ENCODE measurements at places on chromosomes 5 and 9.

- no peak for DNase-seq
These were observed 2.8 kb downstream of the MYO10 start for GRCh38 chr5:16933337-16933736.

GRCh38 chr9:68437785-68438184 lies 81.4 kb downstream of the PGM5 start:
- DNase-seq = no peak

GRCh38 chr9:95167998-95168397 lies 149.5 kb downstream of the FANCC start:
- DNase-seq = peak; percentile 45

GRCh38 chr5:93297116-93297515 lies 283.9 kb downstream of the NR2F1-AS1 start:
- DNase-seq = no peak

DNA sequence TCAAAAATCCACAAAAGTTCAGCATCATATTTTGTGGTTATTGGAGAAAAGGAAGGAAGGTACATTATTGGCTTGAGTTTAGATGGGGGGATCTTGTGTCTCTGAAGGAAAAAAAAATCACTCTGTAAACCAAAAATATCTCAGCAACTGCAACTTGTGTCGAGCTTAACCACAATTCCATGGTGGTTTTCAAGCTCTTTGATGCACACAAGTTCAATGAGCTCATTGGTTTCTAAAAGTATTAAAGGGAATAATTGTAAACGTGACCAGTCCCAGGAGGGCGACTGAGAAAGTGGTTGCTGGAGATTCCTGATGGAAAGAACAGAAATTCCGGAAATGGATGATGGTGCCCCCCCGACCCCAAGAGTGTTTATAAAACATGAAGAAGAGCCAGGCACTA lies 173.8 kb downstream of the PSAT1 start:
- DNase-seq = no peak

DNA sequence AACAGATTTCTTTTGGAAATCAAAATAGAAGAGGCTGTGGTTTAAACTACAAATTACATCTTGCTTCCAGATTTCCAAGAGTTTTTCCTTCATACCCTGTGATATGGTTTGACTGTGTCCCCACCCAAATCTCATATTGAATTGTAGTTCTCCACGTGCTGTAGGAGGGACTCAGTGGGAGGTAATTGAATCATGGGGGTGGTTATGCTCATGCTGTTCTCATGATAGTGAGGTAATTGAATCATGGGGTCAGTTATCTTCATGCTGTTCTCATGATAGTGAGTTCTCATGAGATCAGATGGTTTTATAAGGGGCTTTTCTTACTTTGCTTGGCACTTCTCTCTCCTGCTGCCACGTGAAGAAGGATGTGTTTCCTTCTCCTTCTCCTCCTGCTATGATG lies 687.0 kb upstream of the ZNF608 start:
- DNase-seq = no peak

DNA sequence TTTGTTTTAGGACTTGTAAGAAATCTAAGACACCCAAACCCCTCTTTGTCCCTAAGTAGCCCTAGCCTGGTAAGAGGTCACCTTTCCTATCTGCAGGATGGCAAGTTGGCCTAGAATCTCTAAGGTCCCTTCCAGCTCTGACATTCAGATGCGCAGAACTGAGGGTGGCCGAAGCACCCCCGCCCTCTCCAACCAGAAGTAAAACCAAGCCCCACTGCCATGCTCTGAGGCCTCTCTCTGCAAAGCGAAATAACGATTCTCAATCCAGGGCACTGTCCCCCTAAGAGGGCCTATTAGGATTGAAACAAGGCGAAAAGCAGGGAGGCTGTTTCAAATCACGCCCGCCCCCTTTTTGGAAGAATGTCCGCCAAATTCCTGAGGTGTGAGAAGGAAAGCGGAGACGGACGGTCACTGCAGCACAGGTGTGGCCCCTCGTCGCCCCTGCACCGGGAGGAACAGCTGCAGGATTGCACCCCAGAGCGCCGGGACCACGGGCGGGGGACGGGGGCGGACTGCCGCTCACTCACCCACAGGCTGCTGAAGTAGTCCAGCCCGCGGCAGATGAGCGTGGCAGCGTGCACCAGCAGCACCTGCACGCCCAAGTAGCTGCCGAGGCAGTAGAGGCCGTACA lies 824 bp downstream of the TMEM245 start:
- DNase-seq = no peak

- DNase-seq = no peak
These were observed 204.5 kb downstream of the AP3B1 start for GRCh38 chr5:78090002-78090401.

DNA sequence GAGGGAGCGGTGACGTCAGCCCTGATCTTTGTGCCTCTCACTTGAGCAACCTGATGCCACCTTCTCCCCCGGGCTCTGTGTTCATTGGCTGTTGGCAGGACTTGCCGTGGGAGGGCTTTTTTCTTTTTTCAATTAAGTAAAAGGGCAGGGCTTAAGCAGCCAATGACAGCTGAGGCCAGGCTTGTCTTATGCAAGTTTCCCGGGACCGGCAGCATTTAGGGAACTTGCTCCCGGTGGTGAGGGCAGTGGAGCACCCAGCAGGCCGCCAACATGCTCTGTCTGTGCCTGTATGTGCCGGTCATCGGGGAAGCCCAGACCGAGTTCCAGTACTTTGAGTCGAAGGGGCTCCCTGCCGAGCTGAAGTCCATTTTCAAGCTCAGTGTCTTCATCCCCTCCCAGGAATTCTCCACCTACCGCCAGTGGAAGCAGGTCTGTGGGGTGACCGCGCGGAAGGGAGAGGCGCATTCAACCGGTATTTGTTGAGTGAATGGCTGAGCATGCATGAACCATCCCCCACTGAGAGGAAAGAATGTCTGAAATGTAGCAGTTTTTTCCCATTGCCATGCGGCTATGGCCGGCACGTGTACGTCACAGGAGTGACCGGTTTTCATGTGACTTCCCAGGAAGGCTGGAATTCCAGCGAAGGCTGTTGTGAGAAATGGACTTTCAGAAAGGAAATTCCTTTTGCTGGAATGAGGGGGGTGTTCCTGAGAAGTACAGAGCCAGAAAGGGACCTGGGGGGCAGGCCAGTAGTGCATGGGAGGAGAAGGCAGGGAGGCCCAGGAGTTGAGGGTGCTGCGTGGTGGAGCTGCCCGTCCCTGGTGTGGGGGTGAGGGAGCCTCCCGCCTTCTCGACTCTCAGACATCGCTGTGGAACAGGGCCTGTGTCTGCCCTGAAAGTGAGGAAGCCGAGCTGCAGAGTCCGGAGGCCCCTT lies 29.0 kb downstream of the PTGES2 start:
- DNase-seq = peak; percentile 69

DNA sequence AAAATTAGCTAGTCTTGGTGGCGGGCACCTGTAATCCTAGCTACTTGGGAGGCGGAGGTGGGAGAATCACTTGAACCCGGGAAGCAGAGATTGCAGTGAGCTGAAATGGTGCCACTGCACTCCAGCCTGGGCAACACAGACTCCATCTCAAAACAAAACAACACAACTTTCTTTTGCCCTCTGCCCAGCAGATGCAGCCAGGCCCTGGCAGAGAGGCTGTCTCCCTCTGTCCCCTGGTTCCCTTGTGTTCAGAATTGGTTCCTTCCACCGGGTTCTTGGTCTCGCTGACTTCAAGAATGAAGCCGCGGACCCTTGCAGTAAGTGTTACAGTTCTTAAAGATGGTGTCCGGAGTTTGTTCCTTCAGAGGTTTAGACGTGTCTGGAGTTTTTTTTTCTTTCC lies 30.2 kb upstream of the CEP72 start:
- DNase-seq = no peak

- DNase-seq = no peak
These were observed 342.2 kb upstream of the RFX3 start for GRCh38 chr9:3868012-3868411.

DNA sequence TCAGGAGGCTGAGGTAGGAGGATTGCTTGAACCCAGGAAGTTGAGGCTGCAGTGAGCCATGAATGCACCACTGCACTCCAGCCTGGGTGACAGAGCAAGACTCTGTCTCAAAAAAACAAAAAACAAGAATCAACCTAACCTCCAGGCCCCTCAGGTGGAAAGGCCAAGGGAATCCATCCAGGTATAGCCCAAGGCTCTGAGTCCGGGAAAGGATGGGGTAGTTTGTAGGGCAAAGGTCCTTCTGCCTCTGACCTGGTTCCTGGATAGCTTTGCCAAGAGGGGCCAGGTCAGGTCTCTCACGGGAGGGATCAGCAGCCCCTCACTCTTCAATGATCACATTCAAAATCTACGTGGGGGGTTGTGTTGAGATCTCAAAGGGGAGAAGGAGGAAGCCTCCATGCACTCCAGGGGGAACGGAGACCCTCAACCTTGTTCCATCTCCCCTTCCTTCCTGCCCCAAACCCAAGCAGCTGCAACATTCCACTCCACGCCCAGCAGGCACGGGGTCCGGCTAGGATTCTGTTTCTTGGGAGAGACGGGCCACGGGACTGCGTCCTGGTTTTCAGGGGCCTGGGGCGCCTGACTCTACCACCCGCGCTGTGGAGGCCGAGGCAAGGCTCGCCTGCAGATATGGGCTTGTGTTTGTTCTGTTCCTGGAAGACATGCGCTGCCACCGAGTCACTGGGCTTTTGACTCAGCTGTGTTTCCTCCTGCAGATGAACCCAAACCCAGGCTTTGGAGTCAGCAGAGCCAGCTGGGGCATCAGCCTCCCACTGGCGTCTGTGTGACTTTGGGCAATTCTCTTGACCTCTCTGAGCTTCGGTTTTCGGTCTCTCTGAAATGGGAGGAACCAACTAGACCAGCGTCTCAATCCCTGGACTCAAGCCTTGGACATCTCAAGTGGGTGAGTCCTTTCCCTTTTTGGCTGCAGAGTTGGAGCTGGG lies 35.5 kb downstream of the PLPP7 start:
- DNase-seq = no peak

GRCh38 chr5:102581011-102581410 lies 82.2 kb upstream of the SLCO6A1 start:
- DNase-seq = no peak

DNA sequence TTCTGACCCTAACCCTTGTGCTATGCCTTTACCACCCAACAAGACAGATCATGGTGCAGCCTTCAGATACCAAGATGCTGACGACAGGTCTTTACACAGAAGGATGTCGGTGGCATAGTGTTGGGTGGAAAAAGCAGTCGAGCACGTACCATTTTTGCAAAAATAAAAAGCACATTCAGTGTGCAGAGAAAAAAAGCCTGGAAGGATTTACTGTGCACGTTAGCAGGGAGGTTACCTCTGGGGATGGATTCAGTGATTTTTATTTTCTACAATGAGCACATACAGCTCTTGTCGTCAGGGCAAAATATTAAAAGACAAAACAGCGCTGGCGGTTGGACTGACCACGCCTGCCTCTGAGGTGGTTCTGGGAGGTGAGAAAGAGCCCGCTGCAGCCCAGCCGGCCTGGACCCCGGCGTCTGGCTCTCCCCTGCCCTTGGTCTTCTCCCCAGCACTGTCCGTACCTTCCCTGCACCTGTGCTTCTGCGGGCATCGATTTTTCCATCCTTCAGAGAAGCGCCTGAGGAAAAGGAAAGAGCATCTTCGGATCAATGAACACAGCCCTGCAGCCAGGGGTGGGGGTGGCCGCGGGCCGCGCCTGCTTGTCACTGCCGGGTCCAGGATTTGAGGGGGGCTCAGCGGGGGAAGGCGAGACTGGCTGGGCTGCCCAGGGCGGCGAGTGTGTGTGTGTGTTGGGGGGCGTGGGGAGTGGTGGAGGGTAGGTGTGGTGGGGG lies 200.0 kb upstream of the IER5L start:
- no peak for DNase-seq

GRCh38 chr9:124390794-124391658 lies 24.2 kb downstream of the PSMB7 start:
- no peak for DNase-seq

- no peak for DNase-seq
These were observed 4.7 kb downstream of the NOTCH1 start for GRCh38 chr9:136541179-136541578.

DNA sequence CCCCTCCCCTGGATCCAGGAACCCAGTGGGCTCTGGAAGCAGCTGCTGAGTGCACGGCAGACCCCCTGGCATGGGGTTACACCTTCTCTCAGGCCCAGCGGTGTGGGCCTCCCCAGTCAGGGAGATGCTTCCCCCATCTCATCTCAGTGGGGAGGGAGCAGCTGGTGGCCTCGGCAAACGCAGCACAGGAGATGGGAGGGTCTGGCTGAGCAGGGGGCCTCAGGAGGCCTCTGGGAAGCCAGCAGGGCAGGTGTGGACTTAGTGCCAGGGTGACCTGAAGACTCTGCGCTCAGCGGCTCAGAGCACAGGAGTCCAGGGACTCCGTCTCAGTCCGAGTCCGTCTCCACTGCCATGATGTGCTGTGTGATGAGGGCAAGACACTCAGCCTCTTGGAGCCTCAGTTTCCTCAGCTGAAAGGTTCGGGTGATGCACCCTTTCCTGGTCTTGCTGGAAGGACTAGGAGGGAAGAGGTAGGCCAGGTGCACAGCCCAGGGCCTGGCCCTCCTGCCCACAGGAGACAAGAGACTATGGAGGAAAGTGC lies 100.6 kb downstream of the GTF3C4 start:
- DNase-seq = no peak

DNA sequence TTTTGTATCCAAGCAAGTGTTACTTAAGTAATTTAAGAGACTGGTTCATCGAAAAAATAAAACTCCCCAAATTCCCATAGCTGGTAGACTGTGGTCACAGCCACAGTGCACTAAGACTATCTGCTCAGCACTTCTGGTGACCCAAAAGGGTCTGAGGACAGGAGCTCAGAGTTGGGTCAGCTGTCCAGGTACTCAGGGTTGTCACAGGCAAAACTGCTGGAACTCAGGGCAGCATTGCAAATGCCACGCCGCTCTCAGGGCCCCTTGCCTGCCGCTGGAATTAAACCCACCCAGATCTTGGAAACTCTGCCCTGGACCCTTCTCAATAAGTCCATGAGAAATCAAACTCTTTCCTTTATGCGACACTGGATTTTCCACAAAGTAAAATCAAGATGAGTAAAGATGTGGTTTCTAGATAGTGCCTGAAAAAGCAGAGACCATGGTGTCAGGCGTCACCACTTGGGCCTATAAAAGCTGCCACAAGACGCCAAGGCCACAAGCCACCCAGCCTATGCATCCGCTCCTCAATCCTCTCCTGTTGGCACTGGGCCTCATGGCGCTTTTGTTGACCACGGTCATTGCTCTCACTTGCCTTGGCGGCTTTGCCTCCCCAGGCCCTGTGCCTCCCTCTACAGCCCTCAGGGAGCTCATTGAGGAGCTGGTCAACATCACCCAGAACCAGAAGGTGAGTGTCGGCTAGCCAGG lies at the start of gene IL13:
IL13 (plus strand) TSS at position 498 of the 705 bp plus-strand sequence; CDS start at position 512, 14 bp downstream.
- DNase-seq = no peak

- DNase-seq = peak; percentile 57
These were observed 31.6 kb downstream of the TNPO1 start for GRCh38 chr5:72847989-72848473.

DNA sequence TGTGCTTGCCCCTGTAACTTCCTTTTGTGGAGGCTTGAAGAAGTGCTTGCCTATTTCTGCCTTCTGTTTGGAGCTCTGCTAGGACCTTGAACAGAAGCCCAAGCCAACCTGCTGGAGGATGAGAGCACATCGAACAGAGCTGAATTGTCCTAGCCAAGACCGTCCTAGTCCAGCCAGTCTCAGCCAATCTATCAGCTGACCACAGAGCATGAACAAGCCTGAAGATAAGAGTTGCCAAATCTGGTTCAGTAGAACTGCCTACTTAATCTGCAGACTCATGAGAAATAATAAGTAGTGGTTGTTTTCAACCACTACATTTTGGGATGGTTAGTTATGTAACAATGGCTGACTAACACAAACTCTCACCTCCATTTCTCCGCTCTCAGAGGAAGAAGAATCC lies 4.4 kb upstream of the SNX2 start:
- DNase-seq = no peak

All from NCI-H1092 (cell line).